Activated naive CD8-positive, alpha-beta T cell treated with anti-CD3 and anti-CD28 coated beads, Interleukin-2, amount 10 ng/mL, durations not matched to agents 7 days and 5 days (primary cell): ENCODE measurements at places on chromosomes 7 and 10. TPM values are rescaled to one million over a fixed set of nuclear protein-coding genes. Genes with fewer than 3 reads are reported as not detected.

DNA sequence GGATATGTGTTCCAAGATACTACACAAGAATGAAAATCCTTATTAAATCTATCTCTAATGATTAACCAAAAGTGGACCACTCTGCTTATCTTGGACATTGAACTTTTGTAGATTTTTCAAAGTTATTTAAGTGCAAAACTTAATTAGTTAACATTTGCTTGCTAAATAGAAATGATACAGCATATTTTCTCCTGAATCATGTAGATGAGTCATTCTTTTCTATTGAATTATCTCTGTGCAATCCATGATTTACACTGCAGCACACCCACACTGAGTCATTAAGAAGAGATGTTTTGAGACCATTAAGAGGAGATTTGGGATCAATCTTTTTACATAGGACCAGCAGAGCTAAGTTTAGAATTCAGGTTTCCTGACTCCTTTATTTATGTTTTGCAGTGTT is 6.6 kb upstream of the ABCC2 start:
- no peak for DNase-seq

- DNase-seq = no peak
These were observed 63.2 kb upstream of the BMPER start for GRCh38 chr7:33842150-33842549.

Gene BAIAP2L1
- total RNA-seq = 2.2 TPM

Gene CUZD1
- 3.4 TPM for total RNA-seq
